Right atrium auricular region (tissue), 2 donors: ENCODE measurements at places on chromosomes 4 and X. TPM values are rescaled to one million over a fixed set of nuclear protein-coding genes. Genes with fewer than 3 reads are reported as not detected.

DNA sequence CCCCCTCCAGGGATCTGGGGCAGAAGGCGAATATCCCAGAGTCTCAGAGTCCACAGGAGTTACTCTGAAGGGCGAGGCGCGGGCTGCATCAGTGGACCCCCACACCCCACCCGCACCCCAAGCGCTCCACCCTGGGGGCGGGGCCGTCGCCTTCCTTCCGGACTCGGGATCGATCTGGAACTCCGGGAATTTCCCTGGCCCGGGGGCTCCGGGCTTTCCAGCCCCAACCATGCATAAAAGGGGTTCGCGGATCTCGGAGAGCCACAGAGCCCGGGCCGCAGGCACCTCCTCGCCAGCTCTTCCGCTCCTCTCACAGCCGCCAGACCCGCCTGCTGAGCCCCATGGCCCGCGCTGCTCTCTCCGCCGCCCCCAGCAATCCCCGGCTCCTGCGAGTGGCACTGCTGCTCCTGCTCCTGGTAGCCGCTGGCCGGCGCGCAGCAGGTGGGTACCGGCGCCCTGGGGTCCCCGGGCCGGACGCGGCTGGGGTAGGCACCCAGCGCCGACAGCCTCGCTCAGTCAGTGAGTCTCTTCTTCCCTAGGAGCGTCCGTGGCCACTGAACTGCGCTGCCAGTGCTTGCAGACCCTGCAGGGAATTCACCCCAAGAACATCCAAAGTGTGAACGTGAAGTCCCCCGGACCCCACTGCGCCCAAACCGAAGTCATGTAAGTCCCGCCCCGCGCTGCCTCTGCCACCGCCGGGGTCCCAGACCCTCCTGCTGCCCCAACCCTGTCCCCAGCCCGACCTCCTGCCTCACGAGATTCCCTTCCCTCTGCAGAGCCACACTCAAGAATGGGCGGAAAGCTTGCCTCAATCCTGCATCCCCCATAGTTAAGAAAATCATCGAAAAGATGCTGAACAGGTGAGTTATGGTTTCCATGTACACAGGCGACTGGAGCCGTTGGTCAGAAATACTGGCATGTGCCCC, at the start of gene CXCL1:
TSS of gene CXCL1 (plus strand) at position 264 of the 926 bp plus-strand sequence. CDS start at position 342, 78 bp downstream.
- H3K36me3 ChIP-seq = no peaks in the 10 kb centered on the region
- peak within 1 kb of the TSS; percentile 49 for H3K27ac ChIP-seq
- H3K4me3 ChIP-seq = peak within 1 kb of the TSS; percentile 48

- H3K4me1 ChIP-seq = no peaks in the 10 kb centered on the region
- DNase-seq = no peak
- H3K27ac ChIP-seq = no peak overlapping the region
Measured at GRCh38 chr4:650951-651883, 22.9 kb downstream of the ATP5ME start.

DNA sequence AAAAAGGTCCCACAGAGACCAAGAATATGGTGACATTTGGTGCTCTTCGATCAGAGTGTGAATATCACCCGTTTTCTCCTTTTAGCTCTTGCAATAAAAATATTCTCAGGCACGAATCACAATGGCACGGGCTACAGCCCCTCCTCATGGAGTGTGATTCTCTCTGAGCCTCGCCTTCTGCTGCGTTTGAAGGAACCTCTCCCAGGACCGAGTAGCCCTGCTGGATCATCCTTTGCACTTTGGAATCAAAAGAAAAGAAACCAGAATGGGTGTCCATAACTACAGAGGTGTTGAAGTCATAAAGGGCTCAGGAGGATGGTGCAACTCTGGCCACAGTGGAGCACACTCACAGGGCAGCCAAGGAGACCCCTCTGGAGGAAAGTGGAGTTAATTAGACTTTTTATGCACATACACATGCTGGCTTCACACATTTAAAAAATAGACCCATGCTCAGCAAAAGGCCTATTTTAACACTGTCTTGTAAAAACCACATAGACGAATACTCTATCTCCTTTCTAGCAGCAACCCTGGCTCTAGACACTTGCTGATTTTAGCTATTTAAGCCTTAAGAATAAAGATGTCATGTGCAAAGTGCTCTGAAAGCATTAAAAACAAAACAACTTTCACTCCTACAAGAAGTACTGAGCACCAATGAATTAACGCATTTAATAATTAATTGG, 19.1 kb downstream of the MAML3 start:
- peaks cover 10% of the 10 kb centered on the region for H3K4me1 ChIP-seq
- no peak overlapping the region for H3K27ac ChIP-seq
- no peaks in the 10 kb centered on the region for H3K36me3 ChIP-seq
- no peak overlapping the region for H3K4me3 ChIP-seq
- no peaks in the 10 kb centered on the region for H3K27me3 ChIP-seq
- DNase-seq = no peak

DNA sequence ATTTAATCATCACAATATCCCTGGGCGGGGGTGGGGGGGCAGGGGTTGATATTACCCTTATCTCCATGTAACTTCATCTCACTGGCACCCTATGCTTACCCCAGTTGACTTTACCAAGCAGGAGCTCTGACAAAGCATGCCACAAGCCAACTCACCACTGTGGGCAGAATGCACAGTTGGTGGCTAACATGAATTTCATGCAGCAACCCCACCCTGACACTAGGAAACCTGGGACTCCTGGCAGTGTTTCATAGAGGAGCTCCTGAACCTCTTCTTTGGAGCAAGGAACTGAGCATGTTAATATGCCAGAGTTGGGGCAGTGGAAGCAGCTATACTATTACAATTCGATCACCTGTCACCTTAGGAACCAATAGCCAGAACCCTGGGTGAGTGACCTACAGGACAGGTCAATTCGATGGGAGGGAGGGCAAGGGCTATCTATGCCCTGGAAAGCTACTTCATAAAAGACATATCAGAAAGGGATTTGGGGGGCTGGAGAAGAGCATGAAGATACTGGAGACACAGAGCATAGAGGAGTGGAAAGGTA, 97.2 kb upstream of the ACSL4 start:
- no peak for DNase-seq
- no peaks in the 10 kb centered on the region for H3K36me3 ChIP-seq
- no peaks in the 10 kb centered on the region for H3K4me1 ChIP-seq
- no peaks in the 10 kb centered on the region for H3K27me3 ChIP-seq
- no peak overlapping the region for H3K4me3 ChIP-seq

DNA sequence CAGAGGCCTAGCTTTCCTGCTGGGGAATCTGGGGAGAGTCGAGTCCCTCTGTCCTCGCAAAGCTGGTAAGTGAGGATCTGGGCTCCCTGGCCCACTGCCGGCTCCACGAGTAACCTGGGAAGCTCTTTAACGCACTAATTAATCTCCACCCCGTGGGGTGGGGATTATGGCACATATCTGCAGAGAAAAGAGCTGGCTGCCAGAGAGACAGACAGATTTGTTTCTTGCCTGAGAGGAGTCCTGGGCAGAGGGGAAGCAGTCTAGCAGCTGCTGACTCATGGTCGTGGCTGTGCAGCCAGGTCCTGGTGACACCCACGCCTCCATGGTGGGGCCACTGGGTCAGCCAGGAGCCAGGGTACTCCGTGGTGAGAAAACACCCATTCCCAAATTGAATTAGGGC, 14.0 kb downstream of the SORCS2 start:
- no peaks in the 10 kb centered on the region for H3K4me1 ChIP-seq
- no peaks in the 10 kb centered on the region for H3K27me3 ChIP-seq
- no peak overlapping the region for H3K4me3 ChIP-seq
- no peaks in the 10 kb centered on the region for H3K36me3 ChIP-seq

- H3K36me3 ChIP-seq = no peaks in the 10 kb centered on the region
- no peaks in the 10 kb centered on the region for H3K27me3 ChIP-seq
- DNase-seq = no peak
- H3K4me3 ChIP-seq = peak overlapping the region; percentile 22
Measured at GRCh38 chr4:118850488-118851173, 14.7 kb upstream of the SEC24D start.

GRCh38 chrX:70970482-70970995, 39.6 kb upstream of the SLC7A3 start:
- no peak overlapping the region for H3K27ac ChIP-seq
- no peaks in the 10 kb centered on the region for H3K4me1 ChIP-seq
- no peaks in the 10 kb centered on the region for H3K36me3 ChIP-seq
- no peaks in the 10 kb centered on the region for H3K27me3 ChIP-seq

GRCh38 chr4:166311169-166311568, 438.1 kb downstream of the TLL1 start:
- no peak overlapping the region for H3K4me3 ChIP-seq
- H3K36me3 ChIP-seq = no peaks in the 10 kb centered on the region
- no peak for DNase-seq
- H3K4me1 ChIP-seq = no peaks in the 10 kb centered on the region
- no peaks in the 10 kb centered on the region for H3K27me3 ChIP-seq
- no peak overlapping the region for H3K27ac ChIP-seq

DNA sequence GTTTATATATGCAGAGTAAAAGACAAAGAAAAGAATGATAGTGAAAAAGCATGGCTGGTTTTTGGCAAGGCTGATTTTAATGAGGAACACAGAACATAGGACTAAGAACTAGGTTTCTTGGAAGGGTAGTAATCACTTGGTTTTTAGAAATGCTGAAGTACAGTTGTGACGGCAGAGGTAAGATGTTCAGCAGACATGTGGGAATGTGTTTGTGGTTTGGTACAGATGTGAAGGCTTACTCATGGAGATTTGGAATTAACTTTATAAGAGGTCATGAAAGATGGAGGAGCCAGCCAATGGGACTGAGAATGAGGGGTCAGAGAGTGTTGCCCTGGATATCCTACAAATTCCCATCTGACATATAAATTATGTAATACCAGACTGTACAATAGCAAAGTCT, 243.6 kb downstream of the NPFFR2 start:
- DNase-seq = no peak
- H3K36me3 ChIP-seq = no peaks in the 10 kb centered on the region
- no peaks in the 10 kb centered on the region for H3K4me1 ChIP-seq
- no peak overlapping the region for H3K27ac ChIP-seq
- H3K4me3 ChIP-seq = no peak overlapping the region
- no peaks in the 10 kb centered on the region for H3K27me3 ChIP-seq

DNA sequence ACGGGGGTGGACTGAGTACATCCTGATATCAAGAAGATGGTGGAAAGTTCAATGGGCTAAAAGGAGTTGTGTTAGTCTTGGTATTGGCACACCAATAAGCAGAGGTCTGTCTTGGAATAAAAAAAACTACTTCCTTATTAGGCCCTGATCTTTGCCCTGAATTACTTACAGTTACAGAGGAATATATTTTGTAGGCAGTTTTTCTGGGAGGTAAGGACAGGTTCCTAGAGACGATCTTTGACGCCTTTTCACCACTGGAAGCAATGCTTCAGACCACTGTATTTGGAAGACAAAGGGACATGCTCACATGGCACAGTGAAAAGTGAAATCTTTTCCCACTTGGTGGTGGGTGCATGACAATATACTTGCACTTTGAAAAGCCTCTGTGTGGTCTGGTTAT, 618 bp upstream of the XK start:
- no peaks in the 10 kb centered on the region for H3K36me3 ChIP-seq
- no peak overlapping the region for H3K4me3 ChIP-seq
- no peaks in the 10 kb centered on the region for H3K27me3 ChIP-seq
- peak overlapping the region; percentile 87 for H3K27ac ChIP-seq

- no peak for DNase-seq
- no peaks in the 10 kb centered on the region for H3K27me3 ChIP-seq
- H3K36me3 ChIP-seq = peaks cover 8% of the 10 kb centered on the region
- no peak overlapping the region for H3K27ac ChIP-seq
- H3K4me1 ChIP-seq = no peaks in the 10 kb centered on the region
- H3K4me3 ChIP-seq = no peak overlapping the region
Measured at GRCh38 chr4:145552181-145552822, 66.9 kb upstream of the MMAA start.

DNA sequence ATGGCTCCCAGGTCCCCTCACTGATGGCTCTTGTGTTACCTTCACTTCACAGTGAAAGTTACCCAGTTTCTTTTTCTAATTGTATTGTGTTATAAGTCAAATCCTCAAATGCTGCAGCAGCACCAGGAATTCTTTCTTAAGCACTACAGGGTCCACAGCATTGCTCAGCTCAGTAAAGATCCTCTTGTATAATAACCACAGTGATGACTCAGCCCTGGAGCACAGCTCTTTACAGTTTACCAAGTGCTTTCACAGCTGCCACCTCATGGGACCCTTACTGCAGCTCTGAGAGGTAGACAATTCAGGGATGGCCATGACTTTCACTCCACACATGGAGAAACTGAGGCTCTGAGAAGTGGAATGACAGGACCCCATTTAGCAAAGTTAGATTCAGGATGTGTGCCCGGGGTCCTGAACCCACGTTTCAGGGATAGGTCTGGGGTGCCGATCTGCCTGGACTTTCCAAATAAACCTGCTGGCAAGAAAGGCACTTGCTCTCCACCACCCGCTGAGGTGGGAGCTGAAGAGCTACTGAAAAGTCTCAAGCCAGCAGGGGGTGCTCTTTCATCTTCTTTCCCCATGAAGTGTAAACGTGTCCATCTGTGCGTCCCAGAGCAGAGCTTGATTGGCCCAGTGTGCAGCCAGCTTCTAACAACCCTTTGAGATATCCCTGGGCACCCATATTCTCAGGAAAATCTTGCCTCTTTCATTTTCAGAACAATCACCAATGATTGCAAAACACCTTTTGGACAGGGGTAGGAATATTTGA, 35.7 kb upstream of the GABRQ start:
- H3K4me3 ChIP-seq = no peak overlapping the region
- no peaks in the 10 kb centered on the region for H3K4me1 ChIP-seq
- H3K27me3 ChIP-seq = no peaks in the 10 kb centered on the region
- H3K36me3 ChIP-seq = no peaks in the 10 kb centered on the region
- H3K27ac ChIP-seq = no peak overlapping the region
- no peak for DNase-seq

DNA sequence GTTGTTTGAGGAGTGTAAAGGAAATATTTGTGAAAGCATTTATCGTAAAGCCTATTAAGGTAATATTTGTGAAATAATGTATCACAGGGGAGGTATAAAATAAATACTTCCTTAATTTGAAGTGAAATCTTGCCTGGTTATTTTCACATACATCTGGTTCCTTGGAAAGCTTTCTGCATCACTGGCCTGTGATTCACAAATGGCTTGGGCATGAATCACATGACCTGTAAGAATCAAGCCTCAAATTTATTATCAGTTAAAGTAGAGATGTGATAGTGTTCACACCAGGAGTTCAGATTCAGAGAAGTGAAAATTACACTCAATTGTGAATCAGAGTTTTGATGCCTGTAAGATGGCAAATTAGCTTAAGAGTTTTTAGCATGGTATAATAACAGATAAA, 1911.4 kb downstream of the STIM2 start:
- H3K36me3 ChIP-seq = no peaks in the 10 kb centered on the region
- DNase-seq = no peak
- H3K4me1 ChIP-seq = no peaks in the 10 kb centered on the region
- H3K27ac ChIP-seq = peak overlapping the region; percentile 20
- no peaks in the 10 kb centered on the region for H3K27me3 ChIP-seq

- no peak for DNase-seq
- H3K4me3 ChIP-seq = no peak overlapping the region
- H3K27ac ChIP-seq = no peak overlapping the region
- no peaks in the 10 kb centered on the region for H3K27me3 ChIP-seq
- no peaks in the 10 kb centered on the region for H3K4me1 ChIP-seq
Measured at GRCh38 chrX:45749375-45749774, 548.7 kb upstream of the DIPK2B start.

- H3K4me1 ChIP-seq = no peaks in the 10 kb centered on the region
- H3K27ac ChIP-seq = no peak overlapping the region
- DNase-seq = no peak
- H3K36me3 ChIP-seq = no peaks in the 10 kb centered on the region
- no peak overlapping the region for H3K4me3 ChIP-seq
- no peaks in the 10 kb centered on the region for H3K27me3 ChIP-seq
Measured at GRCh38 chrX:49840679-49841078, 11.6 kb downstream of the PAGE4 start.

The LANCL3 gene
- total RNA-seq = 0.08 TPM

The RGN gene
- total RNA-seq = 7.3 TPM

The SPANXC gene
- total RNA-seq = not detected

The SLC26A1 gene
- total RNA-seq = not detected

The IDS gene
- total RNA-seq = 91.1 TPM

The CCNB3 gene
- total RNA-seq = not detected
